ENCODE measurements at places on chromosomes 6 and 20.

GRCh38 chr6:166381733-166382499 lies 824 bp downstream of the MPC1 start:
- DNase-seq, result peak; percentile 83

DNA sequence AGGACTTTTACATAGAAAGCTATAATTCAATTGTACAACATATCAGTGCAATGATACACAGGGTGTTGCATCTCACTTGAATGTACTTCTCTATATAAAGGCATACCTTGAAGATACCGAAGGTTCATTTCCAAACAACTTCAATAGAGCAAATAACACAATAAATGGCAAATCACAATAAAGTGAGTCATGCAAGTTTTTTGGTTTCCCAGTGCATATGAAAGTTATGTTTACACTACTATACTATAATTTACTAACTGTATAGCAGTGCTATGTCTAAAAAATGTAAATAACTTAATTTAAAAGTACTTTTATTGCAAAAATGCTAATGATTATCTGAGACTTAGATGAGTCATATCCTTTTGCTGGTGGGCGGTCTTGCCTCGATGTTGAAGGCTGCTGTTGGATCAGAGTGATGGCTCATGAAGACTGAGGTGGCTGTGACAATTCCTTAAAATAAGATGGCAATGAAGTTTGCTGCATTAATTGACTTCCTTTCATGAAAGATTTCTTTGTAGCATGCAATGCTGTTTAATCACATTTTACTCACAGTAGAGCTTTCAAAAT lies 188.8 kb downstream of the TASP1 start:
- no peak for DNase-seq

DNA sequence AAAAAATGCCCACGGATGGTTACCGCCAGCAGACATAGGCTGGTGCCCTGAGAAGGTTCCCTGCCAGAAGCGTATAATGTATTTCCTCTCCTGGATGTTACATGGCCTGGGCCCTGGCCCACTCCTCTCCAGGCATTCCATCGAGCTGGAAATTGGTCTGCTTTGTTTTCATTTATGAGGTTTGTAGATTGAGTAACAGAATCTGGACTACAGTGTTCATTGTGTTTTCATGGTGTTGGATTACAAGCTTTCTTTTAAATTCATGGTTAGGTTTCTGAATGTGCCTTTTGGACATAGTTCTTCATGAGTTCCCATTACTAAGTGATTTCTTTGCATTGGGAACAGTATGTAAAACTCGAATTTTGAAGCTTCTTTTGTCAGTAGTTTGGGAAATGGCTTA lies 6.4 kb downstream of the TIAM2 start:
- no peak for DNase-seq

- no peak for DNase-seq
Observed at GRCh38 chr6:167113047-167113754, 9.7 kb upstream of the CCR6 start.

- no peak for DNase-seq
Observed at GRCh38 chr6:140153703-140154102, 779.3 kb upstream of the CITED2 start.

- DNase-seq, result no peak
Observed at GRCh38 chr6:141370438-141370837, 762.3 kb upstream of the GJE1 start.

- no peak for DNase-seq
Observed at GRCh38 chr6:34705241-34705640, 8.7 kb upstream of the ILRUN start.
